T-helper 2 cell (primary cell): ENCODE measurements at places on chromosomes 12 and 14.

- DNase-seq: no peak
Observed at GRCh38 chr12:62006076-62006732, 254.0 kb upstream of the USP15 start.

- no peak for DNase-seq
Observed at GRCh38 chr12:14280921-14281320, 84.6 kb upstream of the ATF7IP start.

DNA sequence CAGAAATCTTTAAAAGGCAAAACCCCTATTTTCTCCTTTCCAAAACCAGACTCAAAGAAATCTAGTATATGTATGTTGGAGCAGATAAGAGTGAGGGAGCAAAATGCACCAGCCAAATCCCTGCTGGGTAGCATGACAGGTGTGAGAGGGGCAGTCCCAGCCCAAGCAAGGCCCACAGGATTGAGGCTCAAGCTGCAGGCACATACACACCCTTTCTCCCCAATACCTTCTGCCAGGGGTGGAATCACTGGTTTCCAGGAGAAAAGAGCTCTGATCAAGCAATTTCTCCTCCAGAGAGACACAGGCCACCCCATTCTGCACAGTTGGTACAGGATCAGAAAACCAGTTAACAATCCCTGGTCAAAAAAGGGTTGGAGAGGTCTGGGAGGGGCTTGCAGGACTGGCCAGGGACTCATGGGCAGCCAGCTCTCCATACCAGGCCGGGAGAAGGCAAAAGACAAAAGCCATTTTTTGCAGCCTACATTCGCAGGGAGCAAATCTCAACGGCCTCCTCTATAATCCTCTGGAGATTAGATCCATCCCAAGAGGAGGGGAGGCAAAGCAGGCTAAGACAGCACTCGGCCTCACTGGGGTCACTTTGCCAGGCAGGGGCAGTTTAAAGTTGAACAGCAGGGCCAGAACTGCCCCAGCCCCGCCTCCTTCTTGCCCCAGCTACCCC lies 2.1 kb downstream of the KMT2D start:
- DNase-seq: no peak

DNA sequence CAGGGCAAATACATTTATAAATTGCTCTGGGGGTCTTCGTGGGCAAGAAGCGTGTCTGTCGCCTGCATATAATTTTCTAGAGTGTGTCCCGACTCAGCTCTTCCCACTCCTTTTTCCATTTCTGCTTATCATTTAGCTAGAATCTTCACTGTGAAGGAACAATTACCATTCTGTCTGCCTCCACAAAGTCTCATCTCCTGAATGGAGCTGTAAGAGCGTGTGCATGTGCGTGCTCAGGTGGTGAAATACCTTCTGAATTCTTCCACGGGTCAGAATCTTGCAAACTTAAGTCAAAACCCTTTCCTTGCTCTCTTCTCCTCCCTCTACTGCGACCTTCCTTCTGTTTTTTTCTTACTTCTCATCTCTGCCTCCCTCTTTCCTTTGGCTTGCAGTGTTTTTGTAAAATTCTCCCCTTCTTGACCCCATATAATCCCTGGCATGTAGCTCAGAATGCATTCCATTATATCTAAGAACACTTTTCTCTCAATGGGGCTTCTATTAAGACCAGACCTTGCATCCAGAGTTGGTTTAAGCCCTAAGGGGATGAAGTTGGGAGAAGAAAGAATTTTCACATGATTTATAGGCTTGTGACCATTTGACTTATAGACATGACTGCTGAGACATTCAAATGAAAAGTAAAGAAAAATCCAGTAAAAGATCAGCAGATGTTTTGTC lies 25.0 kb upstream of the GSG1 start:
- no peak for DNase-seq

GRCh38 chr12:52759218-52759617 lies 17.9 kb downstream of the KRT76 start:
- no peak for DNase-seq

DNA sequence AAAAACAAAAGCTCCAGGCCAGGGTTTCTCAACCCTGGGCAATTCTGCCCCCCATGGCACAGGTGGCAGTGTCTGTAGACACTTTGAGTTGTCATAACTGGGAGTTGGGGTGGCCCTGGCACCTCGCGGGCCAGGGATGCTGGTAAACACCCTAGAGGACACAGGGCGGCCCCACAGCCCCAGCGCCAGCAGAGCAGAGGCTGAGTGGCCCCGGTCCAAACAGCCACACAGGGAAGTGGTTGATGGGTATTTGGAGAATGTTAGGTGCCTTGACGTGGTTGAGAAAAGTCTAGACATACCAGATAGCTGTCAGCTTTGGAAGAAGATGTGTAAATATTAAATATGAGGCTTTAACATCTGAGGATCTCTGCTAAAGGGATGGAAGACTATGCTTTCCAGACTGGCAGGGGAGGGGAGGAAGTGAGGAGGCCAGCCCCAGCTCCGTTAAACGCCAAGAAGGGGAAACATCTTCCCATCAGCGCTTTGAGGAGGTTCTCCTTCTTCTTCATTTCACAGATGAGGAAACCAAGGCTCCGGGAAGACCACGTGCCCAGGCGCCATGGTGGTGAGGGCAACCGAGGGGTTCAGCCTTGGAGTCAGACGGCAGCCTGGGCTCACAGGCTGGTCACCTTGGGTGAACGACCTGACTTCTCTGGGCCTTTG lies 103.7 kb downstream of the SCARB1 start:
- no peak for DNase-seq

- no peak for DNase-seq
Observed at GRCh38 chr12:94982456-94982855, 21.0 kb downstream of the NDUFA12 start.

DNA sequence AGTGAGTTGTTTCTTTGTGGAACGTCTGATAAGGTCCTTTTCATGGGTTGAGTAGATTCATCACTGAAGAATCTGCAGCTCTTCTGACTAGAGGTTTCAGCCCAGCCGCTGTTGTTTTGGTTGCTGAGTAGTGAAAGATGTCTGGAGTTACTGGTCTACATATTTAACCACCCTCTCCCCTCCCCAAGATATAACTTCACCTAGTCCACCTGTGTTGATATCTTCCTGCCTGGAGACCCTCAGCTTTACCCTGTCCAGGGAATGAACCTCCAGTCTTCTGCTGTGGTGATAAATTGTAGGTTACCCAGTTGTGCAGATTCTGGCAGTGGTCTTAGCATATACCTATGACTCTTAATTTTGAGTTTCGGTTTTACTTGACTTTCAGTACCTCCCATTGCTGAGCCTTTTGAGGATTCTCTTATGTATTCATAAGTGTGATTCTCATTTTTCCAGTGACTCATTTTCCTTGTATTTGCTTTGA lies 62.9 kb downstream of the CCDC91 start:
- DNase-seq: peak; percentile 74

DNA sequence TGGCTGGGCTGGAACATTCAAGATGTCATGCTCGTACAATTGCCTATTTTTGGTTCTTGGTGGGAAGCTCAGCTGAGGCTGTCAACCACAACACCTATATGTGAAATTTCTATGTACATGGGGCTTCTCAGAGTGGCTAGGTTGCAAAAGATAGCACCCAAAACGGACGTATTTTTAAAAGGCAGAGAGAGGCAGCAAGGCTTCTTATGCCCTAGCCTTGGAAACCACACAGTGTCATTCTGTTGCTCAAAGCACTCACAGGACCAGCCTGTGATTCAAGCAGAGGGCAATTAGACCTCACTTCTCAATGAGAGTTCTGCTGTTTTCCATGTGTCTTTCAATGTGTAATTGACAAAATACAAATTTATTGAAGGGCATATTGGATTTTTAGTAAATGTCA lies 134.0 kb downstream of the GXYLT1 start:
- DNase-seq: no peak

DNA sequence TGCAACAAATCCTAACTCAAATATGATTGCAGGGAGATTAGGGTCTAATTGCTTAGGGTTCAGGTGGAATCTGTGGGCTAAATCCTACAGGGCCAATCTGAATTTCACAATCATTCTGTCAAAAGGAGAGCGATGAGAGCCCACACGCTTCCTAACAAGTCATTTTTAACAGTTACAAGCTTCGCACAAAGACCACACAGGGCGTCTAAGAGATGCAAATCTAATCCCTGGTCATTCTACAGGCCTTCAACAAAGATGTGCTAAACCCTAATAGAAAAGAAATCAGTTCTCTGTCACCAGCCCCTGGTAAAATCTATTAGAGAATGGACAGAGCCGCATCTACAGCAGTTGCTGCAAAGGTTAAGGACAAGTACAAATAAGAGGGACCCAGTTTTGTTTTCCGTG lies 15.3 kb downstream of the NKX2-1 start:
- no peak for DNase-seq

DNA sequence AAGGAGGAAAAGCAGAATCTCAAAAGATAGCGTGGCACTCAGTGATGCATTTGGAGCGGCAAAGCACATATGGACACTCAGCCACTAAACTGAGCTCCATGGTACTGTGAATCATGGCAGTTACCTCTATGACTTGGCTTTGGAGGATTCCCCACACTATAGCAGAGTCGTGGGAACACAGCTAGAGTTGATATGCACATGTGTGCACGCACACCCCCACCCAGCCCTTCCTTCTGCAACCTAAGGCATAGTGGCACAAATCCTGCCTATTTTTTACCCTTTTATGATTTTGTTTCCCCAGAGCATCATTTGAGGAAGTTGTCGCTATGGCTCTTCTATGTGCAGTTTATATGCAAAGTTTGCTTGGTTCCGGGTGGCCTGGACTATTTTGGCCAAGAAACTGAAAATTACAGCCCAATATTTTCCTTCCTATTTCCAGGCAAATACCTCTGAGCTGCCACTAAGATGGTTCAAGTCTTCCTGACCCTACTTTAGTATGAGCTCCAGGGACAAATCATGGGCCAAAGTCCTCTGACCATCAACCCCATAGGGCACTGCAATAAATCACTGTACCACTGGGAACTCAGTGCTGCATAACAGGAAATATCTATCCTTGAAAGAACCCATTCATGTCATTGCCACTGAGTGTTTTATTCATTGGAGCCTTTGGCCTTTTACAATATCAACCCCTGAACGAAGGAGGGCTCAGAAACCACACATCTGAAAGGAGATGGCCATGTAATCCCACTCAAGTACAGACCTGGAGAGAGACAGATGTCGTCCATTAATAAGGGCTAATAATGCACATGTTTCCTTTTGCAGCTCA lies 177.5 kb downstream of the EGLN3 start:
- DNase-seq: no peak

DNA sequence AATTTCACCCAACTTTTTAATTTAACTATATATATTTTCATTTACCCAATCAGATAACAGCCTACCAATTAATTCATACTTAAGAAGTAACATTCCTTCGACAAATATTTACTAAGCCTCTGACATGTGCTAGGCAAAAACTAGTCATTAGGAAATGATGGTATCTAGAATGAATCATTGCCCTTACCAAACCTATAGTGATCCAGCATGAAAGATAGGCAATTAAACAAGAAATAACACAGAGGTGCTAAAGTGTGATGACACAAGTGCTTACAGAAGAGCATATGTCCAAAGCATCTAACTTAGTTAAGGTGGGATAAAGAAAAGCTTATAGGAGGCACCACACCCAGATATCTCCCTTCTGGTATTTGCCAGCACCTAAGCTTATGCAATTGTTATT lies 166.5 kb upstream of the RASSF8 start:
- DNase-seq: no peak

- DNase-seq: peak; percentile 17
Observed at GRCh38 chr12:54958048-54958658, 26.4 kb downstream of the TESPA1 start.

- DNase-seq: no peak
Observed at GRCh38 chr12:49068879-49069506, 786 bp downstream of the RHEBL1 start.

DNA sequence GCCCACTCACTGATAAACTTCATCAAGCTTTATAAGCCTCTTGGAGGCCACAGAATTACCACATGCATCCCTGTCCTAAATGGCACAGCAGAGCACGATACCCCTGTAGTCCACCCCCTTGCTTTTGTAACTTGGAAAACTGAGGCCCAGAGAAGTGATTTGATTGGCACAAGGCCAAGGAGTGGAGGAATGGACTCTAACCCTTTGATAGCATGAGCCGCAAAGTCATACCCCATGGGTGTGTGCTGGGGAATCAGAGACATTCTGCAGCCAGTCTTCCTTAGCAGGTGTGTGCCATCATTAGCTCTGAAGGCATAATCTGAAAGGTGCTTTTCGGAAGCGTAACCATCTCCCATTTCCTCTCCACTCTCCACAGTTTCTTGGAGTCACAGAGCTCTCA lies 28.5 kb upstream of the PWP1 start:
- no peak for DNase-seq

DNA sequence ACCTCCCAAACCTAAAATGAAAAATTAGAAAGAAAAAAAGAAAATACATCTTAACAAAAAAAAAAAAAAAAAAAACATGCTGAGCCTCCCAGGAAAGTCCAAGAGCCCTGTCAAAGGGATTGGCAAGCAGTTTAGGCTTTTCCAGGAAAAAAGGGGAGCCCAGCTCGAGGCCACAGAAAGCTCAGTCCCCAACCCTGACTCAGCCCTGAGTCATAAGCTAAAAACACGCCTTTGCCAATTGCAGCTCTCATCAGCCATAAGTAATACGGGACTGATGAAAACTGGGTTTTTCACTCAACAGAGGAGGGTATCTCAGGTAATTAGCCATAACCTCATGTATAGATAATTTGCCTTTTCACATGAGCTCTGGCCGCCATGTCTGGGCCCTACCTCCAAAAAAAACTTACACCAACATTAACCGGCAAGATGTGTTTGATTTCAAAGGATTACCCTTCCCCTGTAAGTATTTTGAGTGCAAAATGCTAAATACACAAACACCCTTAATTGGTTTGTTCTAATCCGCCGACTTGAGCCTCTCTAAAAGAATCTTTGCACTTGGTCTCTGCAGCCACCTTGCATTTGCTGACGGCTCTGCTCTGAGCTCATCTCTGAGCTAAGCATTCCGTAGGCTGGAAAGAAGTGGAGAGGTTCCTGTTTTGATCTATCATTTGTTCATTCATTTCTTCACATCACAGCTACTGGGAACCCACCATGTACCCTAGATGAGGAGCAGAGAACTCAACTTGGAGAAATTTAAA lies 319.2 kb downstream of the BCL11B start:
- no peak for DNase-seq

- DNase-seq: no peak
Observed at GRCh38 chr12:4910502-4911315, 1.0 kb downstream of the KCNA1 start.

- DNase-seq: no peak
Observed at GRCh38 chr12:116934908-116935705, 24.4 kb downstream of the FBXW8 start.

- peak; percentile 12 for DNase-seq
Observed at GRCh38 chr12:27332714-27333402, at the start of gene BMAL2. Gene BMAL2 (plus strand): TSS chr12:27332836. CDS start chr12:27333073, 237 bp downstream.

- DNase-seq: no peak
Observed at GRCh38 chr12:13602172-13602571, 379.2 kb downstream of the GRIN2B start.

DNA sequence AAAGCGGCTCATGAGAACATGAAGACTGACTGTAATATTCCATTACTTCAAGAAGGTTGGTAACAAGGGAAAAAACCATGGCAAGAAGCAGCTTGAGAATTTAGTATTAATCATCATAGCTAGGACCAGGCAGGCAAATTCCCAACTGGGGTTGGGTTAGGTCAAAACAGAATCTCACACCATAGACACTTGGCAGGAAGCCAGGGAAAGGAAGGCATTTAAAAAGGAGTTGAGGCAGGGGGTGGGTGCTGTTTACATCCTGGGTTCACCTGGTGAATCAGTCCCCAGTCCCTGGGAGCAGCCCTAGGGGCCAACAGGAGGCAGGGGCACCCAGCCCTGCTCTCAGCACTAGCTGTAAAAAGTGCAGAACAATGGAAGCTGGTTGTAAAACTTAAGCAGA lies 108.6 kb downstream of the EGLN3 start:
- no peak for DNase-seq

GRCh38 chr14:29672831-29673230 lies 254.8 kb downstream of the PRKD1 start:
- no peak for DNase-seq

- no peak for DNase-seq
Observed at GRCh38 chr14:39956372-39956771, 524.1 kb upstream of the FBXO33 start.
